ENCODE measurements at places on chromosomes 11 and 22. TPM values are rescaled to one million over a fixed set of nuclear protein-coding genes. Genes with fewer than 3 reads are reported as not detected.

P2RY2 gene
- total RNA-seq = not detected

HEPN1 gene
- 0.05 TPM for total RNA-seq

SLC35E4 gene
- total RNA-seq = 40.0 TPM

TYR gene
- not detected for total RNA-seq

DTX4 gene
- 1.2 TPM for total RNA-seq

SHISAL1 gene
- 2.1 TPM for total RNA-seq

TEAD1 gene
- 74.3 TPM for total RNA-seq

DNA sequence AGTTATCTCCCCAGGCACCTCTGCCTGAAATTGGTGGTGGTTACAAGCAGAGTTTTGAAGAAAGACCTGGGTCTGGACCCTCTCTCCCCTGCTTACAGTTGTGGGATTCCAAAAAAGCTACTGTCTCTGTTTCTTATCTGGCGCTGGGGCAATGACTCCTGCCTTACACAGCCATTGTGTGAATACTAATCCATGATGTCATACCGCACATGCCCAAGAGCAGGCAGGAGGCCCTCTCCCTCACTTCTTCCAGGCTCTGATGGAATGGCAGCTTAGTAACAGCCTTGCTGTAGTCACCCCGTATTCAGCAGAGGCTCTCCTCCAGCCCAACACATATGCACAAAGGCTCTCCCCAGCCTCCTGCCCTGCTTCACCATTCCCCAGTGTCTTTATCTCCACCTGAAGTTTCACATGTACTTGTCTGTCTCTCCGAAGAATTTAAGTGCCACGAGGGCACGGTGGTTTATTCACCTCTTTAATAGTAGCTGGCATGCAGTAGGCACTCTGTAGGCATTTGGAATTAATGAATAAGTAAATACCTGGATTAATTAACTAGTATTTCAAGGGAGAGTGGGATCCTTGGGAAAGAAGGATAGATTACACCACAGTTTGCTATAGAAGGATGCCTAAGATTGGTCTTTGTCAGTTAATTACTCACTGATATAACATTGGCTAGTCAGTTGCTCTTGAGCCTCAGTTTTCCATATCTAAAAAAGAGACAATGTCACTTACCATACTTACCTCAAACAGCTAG lies 165.6 kb downstream of the ETS1 start:
- peak; percentile 47 for DNase-seq

DNA sequence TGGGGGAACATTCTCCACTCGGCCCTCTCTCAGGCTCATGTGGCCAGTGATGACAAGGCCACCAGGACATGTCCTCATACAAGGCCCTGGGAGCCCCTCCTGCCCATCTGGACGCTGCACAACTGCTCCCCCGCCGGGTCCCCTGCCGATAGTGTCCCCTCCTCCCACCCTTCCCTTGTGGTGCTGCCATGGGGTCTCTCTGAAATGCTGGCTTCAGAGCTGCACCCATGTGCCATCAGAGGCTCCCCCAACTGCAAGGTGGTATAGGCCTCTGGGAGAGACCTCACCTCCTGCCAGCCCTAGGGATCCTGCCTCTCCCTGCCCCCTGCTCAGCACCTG lies 113.0 kb downstream of the KCNQ1OT1 start:
- DNase-seq = no peak

- DNase-seq = no peak
Observed at GRCh38 chr22:50443801-50444625, 30.8 kb downstream of the SBF1 start.

DNA sequence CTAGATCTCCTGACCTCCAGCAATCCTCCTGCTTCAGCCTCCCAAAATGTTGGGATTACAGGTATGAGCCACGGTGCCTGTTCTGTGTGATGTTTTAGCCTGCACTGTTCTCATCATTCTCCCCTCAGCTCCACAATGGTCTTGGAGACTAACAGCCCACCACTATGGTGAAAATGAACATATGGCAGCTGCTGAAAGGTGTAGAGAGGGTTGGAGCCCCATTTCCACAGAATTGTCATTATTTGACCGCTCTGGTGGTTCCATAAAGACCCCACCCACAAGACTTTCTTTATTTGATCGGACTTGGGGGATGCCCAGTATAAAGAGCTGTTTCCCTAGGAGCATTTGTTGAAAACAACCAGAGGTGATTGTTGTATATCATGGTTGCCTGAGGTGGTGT lies 67.9 kb upstream of the SEPTIN5 start:
- DNase-seq = no peak

DNA sequence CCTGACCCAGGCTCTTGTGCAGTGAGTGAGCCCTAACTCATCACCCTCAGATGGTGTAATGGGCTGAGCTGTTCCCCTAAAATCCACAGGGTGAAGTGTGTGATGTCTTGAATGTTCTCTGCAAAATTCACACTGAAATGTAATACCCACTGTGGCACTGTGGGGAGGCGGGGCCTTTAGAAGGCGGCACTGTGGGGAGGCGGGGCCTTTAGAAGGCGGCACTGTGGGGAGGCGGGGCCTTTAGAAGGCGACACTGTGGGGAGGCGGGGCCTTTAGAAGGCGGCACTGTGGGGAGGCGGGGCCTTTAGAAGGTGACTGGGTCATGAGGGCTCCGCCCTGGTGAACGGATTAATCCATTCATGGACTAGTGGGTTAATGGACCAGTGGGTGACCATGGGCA lies 33.0 kb downstream of the CHID1 start:
- DNase-seq = no peak

DNA sequence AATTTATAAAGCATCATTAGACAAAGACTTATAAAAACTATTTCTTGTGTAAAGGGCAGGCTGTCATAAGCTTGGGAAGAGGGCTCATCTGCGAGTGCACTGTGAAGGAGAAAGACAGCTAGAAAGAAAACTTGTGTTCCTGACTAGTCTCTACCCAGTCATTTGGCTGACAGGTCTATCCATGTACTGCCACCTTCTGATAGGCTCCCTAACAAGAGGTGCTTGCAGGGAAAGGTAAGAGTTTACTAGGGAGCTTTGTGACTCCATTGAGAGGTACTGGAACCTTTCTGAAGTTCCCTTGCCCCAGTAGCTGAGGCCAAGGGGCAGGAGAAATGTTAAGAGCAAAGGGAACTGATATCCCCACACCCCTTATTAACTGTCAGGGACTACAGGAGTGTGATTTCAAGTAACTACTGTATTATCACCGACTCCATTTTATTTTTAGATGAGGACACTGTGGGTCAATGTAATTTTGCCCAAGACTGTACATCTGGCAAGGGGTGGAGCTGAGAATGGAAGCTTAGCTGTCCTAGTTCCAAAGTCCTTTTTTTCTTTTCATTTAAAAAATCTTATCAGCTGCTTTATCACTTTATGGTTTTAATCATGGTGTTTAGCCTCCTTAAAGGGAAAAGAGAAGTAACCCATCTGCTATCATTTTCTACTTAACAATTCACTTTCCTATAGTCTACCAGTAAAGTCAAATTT lies 129.4 kb downstream of the ARHGAP20 start:
- DNase-seq = no peak

GRCh38 chr11:74092425-74092824 lies 78.4 kb downstream of the C2CD3 start:
- no peak for DNase-seq

- no peak for DNase-seq
Observed at GRCh38 chr11:110613197-110613918, 98.9 kb downstream of the ARHGAP20 start.

- no peak for DNase-seq
Observed at GRCh38 chr22:50141891-50142363, 28.6 kb upstream of the PANX2 start.

GRCh38 chr11:120404495-120404894 lies 68.3 kb downstream of the ARHGEF12 start:
- DNase-seq = no peak

- DNase-seq = no peak
Observed at GRCh38 chr11:108241330-108242037, 18.6 kb downstream of the ATM start.

DNA sequence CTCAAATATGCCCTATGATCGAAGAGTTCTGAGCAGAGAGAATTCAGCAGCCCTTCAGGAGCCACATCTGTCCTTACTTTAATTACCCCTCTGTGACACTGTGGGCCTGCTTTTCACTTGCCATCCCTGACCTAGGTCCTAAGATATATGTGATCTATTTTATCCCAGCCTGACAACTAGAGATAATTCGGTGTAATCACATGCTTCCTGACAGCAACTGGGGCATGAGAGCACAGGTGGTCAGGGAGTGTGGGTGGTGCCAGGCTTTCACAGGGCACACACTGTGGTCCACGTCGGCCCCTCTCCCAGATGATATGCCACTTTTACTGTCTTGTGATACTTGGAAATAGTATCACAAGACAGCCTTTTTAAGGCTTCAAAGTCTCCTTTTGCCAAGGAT lies 3.9 kb downstream of the TUBA8 start:
- no peak for DNase-seq

GRCh38 chr11:120338107-120338933 lies 2.1 kb downstream of the ARHGEF12 start:
- DNase-seq = no peak

DNA sequence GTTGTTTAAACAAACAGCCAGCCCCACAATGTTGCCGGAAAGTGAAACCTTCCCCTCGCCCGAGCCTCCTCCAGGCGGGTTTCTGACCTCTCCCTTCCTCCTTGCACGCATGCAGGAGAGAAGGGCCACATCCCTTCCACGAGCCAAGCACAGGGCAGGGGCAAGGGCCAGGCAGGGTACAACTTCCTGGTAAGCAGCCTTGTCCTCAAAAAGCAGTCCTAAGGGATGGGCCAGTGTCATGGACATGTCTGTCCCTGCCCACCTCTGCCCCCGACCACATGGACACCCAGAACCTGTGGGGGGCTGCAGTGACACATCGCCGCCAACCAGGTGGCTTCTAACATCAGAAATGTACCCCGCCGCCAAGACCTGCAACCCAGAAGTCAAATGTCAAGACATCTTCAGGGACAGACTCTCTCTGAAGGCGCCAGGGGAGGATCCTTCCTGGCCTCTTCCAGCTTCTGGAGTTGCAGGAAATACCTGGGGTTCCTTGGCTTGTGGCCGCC lies 145.3 kb downstream of the CRYBB2 start:
- no peak for DNase-seq

DNA sequence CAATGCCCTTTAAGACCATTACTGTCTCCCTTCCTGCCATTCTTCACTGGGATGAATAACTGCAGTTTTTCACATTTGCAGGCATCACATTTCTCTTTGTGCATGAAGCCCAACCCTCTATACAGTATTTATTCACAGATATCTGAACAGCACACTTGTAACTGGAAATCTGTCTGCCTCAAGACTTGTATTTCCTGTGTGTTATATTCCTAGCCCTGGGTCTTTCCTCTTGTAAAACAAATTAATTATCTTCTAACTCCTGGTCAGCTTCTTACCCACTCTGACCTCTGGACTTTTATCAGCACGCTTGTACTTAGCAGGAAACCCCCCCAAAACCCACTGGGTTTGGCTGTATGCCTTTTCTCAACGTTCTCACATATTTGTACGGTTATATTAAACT lies 2.0 kb downstream of the CSRP3 start:
- peak; percentile 18 for DNase-seq

- no peak for DNase-seq
Observed at GRCh38 chr11:57399972-57400578, 9.6 kb upstream of the PRG2 start.

GRCh38 chr22:41933411-41934177 lies 7.0 kb upstream of the TNFRSF13C start:
- no peak for DNase-seq

DNA sequence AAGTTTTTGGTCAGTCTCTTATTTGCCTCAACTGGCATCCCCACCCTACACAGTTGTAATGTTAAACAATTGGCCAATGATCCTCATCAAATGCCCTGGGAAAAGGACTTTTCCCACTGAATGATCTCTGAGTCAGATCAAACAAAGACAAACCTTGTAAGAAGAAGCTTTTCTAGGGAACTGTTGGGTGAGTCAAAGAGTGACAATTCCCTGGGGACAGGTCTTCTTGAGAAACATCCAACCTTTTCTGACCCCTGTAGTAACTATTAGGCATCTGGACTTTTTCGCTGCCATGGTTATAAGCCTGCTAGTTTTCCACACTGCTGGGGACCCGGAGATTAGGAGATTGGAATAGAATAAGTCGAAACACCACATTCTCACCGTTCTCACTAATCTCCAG lies 789.8 kb upstream of the API5 start:
- peak; percentile 63 for DNase-seq

Data from HT1080 (cell line).